Central memory CD8-positive, alpha-beta T cell (primary cell): ENCODE measurements at places on chromosomes 1 and 21.

GRCh38 chr1:66246351-66247269, 287.3 kb upstream of the SGIP1 start:
- no peak for DNase-seq

- DNase-seq: no peak
Measured at GRCh38 chr1:224811564-224811963, 117.9 kb upstream of the DNAH14 start.

DNA sequence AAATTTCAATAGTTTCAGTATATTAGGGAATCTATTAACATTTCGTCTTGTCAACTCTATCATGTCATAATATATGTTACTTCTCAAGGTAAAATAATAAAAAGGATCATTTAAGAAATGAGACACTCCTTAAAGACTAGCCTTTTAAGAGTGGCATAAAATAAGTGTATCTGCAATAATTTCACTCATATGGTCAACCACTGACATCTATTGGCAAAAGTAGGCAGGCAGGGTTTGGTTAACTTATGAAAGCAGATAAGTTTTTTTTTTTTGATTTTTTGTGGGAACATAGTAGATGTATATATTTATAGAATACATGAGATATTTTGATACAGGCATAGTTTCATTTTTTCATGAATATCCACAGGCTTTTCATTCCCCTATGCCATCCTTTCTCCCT, 5.5 kb upstream of the RGS21 start:
- DNase-seq: no peak

- no peak for DNase-seq
Measured at GRCh38 chr1:40337443-40337842, 20.4 kb upstream of the COL9A2 start.

DNA sequence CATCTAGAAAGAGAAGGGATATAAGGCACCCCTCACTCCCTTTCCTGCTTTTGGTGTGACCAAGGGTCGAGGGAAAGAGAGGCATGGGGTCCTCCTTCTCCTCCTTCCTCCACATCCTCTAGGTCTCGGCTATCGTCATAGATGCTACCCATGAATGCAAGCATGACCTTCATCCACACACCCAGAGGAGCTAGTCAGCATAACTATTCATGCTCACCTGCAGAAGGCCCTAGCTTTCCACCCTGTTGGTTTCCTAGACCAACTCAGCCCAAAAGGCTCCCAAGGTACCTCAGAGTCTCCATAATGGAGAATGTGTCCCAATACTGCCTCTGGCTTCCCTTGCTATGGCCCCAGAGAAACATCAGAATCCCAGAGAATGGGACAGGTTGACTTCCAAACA, 33.2 kb downstream of the MSTO1 start:
- DNase-seq: no peak

GRCh38 chr1:41454406-41454805, 30.1 kb downstream of the EDN2 start:
- DNase-seq: no peak

GRCh38 chr21:15066123-15066575, 1.3 kb upstream of the NRIP1 start:
- DNase-seq: no peak

GRCh38 chr21:14414932-14415508, 32.1 kb upstream of the HSPA13 start:
- DNase-seq: no peak

GRCh38 chr1:27548858-27549719, 54.9 kb downstream of the AHDC1 start:
- DNase-seq: no peak

DNA sequence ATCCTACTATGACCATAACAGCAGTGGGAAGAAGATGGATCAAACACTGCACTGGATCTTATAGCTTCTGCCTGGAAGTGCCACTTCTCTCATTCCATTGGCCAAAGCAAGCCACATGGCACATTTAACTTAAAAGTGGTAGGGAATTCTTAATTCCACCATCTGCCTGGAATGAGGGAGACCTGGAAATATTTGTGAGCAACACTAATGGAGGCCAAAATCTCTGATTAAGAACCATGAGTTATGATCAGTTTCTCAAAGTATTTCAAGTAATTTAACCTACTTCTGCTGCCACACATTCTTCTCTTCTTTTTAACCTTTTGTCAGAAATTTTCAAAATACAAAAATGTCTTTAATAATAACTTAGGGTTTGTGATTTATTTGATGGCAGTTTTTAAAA, 154.0 kb upstream of the C1orf87 start:
- no peak for DNase-seq

DNA sequence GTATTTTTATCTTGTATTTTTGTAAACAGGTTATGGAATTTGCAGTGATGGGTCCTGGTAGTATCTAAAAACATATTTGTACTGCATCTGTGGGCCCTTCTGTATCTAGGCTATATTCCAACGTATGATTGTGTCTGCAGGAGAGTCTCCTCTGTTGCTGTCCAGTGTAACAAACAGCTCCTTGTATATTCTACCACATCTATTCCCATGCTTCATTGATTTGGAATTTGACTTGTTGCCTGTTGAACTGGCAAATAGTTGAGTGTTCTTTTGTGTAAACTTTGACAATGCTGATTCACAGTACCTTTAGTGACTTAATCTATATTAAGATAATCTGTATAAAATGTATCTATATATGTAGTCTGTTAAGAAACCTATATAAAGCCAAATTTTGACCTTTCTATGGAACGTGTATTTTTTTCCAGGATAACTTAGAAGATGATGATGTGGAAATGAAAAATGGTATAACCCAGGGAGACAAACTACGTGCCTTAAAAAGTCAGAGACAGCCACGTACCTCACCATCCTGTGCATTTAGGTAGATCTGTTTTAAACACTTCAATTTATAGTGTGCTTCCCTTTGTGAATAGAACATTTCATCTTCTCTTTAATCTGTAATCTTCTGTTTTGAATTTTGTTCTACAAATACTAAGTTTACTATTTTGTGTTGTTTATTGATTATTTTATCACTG, 43.4 kb upstream of the GPR88 start:
- no peak for DNase-seq

- DNase-seq: no peak
Measured at GRCh38 chr1:230212405-230212936, 145.4 kb downstream of the GALNT2 start.
